OCI-M1 (cell line): ENCODE measurements at places on chromosomes 7 and 10.

- no peak for DNase-seq
These were observed 214.7 kb downstream of the MAD1L1 start for GRCh38 chr7:2017914-2018568.

DNA sequence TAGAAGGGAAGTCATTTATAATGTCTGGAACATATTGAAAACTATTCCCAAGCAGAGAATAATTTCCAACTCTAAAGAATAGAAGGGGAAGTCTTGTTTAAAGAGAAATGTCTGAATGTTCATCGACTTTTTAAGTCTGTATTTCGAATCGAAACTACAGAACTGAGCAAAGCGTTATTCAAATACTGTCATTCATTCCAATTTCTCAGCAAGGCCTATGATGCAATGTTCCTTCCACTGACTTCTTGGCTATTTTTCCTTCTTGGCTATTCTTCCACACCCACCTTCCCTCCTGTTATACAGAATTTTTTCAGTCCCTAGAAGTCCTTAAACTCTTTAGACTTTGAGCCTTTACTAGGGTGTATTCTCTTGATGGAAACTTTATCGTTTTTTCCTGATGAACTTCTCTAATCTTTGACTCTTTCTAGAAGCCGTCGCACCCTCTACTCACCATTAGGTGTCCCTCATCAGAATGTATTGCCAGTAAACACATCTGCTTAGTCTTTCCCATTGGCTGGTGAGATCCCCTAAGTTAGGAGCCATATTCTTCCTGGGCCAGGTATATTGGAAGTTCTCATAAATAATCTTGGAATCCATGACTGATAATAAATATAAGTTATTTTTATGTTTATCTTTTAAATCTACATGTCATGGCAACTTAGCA lies 235.7 kb upstream of the CCDC6 start:
- peak; percentile 50 for DNase-seq

DNA sequence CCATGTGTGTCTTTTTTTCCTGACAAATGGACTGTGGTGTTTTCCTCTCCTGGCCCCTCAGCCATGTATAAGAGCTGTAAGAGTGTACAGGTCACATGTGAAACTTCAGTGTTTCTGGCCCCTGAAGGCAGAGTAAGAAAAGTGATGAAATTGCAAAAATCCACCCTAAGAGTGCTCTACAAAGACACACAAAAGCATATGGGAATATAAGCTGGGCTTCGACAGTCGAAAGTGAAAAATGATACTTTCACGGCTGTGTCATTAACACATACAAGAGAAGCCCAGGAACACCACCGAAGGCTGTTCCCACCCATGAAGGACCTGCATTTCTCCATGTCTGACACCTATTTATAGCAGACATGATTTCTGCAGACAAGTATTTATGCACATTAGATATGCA lies 192.2 kb downstream of the PARD3 start:
- DNase-seq = no peak

GRCh38 chr10:24723386-24723787 lies 300 bp downstream of the ARHGAP21 start:
- DNase-seq = peak; percentile 63

- no peak for DNase-seq
These were observed 67.2 kb upstream of the THSD7A start for GRCh38 chr7:11899247-11899646.

DNA sequence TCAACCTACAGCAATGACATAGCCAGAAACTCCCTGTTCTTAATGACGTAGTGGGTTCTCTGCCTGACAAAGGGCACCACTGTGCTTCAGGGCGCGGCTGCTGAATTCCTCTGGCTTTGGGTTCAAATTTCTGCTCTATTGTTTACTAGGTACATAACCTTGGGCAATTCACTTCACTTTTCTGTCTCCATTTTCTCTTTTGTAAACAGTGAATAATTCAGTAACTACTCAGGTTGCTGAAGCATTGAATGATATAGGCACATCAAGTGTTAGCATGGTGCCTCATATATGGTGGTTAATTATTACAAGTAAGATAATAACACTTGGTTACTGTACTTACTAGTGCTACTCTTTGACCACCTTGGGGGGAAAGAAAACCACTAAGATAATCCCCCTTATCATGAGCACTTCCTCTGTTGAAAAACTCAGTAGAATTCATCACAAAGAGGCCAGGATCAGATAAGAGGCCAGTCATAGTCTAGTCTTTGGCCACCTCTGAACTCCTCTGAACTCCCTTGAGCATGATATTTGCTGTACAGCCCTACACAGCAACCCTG lies 92.0 kb upstream of the AHR start:
- DNase-seq = peak; percentile 78

- no peak for DNase-seq
These were observed 540.1 kb upstream of the FZD8 start for GRCh38 chr10:36182179-36182566.

GRCh38 chr10:104254493-104255310 lies at the start of gene GSTO1:
Gene GSTO1, plus strand, starts transcription at chr10:104254892. Its CDS starts 37 bp downstream, at chr10:104254929.
- peak; percentile 88 for DNase-seq

- peak; percentile 52 for DNase-seq
These were observed 75.9 kb downstream of the ICA1 start for GRCh38 chr7:8185926-8186683.

- DNase-seq = no peak
These were observed 145.4 kb downstream of the ARHGAP22 start for GRCh38 chr10:48459270-48460150.

GRCh38 chr7:121744319-121744718 lies 128.6 kb upstream of the PTPRZ1 start:
- DNase-seq = no peak

DNA sequence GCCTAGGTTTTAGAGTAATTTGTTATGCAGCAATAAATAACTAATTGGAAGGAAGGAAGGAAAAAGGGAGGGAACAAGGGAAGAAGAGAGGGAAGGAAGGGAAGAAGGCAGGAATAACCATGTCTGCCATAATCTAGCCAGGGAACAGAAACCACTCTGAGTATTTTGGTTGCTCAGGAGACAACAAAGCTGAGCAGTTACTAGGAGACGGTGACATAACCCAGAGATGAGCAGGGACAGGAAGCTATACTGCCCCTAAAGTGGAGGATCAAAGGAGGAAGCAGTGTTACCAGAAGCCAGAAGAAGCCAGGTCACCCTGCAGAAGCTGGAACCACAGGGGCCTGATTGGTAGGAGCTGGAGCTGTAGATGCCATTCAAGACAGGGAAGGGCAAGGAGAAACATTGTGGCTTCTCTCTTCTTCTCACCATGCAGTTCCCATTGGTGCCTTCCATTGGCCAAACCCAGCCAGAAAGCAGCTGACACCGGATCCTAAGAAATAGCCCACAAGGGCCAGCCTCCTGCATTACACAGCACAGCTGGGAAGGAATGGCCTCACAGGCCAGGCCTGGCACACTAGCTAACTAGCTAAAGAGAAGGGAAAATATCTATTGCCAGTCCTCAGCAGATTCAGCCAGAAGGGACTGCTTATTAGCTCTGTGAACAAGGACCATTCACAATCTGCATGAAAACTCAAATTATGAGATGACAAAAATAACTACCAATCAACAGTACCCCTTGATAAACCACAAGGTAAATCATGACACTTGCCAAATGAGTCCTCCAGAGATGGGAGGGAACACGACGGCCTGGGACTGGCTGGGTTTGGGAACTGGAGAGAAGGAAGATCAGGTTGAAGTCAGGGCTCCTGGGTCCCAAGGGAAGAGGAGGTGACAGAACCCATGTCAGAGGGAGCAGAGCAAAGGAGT lies 184.5 kb upstream of the NFE2L3 start:
- DNase-seq = no peak

GRCh38 chr10:29287635-29288034 lies 1.2 kb upstream of the LYZL1 start:
- no peak for DNase-seq

DNA sequence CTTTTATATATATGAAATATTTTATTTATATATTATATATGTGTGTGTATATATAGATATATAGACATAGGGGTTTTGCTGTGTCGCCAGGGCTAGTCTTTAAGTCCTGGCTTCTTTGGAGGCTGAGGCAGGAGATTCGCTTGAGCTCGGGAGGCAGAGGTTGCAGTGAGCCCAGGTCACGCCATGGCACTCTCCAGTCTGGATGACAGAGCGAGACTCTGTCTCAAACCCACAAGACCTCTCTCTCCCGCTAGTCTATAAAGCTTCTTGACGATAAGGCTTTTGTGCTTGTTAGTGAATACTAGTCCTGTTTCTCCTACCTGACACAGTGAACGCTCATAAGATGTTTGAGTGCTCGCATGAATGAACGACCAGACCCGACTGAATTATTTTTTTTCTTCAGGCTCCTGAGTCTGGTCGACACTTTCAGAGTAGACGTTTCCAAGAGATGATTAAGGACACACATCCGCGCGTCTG lies 577 bp upstream of the DDX21 start:
- DNase-seq = no peak

GRCh38 chr10:104252368-104252767 lies 2.3 kb upstream of the GSTO1 start:
- peak; percentile 23 for DNase-seq

DNA sequence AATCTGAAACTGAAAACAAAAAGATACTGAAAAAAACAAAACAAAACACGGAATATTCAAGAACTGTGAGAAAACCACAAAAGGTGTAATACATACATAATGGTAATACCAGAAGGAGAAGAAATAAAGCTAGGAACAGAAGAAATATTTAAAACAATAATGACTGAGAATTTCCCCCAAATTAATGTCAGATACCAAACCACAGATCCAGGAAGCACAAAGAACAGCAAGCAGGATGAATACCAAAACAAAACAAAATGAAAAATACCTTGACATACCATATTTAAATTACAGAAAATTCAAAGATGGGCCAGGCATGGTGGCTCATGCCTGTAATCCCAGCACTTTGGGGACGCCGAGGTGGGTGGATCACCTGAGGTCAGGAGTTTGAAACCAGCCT lies 57.7 kb upstream of the PARD3 start:
- DNase-seq = no peak

DNA sequence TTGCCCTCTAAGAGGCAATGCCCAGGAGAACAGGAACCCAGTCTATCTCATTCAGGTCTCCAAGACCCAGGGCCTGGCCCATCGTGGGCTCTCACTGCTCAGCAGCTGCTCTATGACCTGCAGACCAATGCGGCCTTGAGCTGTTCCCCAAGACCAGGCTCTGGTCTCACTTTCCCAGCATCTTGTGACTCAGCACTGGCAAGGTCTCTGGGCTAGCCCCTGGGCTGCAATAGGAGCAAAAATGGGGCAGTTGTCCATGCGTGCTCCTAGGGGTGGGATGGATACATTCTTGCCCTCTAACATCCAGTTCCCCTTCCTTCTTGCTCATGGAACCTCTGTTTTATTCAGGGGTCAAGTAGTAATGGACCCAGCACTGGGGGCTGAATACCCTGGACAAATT lies 13.5 kb downstream of the GCK start:
- DNase-seq = no peak

- no peak for DNase-seq
These were observed 111.2 kb upstream of the BET1 start for GRCh38 chr7:94115316-94115715.

- no peak for DNase-seq
These were observed 639.3 kb upstream of the GALNT17 start for GRCh38 chr7:70492625-70493024.

GRCh38 chr10:47160967-47161366 lies 139.0 kb upstream of the GDF10 start:
- DNase-seq = no peak

DNA sequence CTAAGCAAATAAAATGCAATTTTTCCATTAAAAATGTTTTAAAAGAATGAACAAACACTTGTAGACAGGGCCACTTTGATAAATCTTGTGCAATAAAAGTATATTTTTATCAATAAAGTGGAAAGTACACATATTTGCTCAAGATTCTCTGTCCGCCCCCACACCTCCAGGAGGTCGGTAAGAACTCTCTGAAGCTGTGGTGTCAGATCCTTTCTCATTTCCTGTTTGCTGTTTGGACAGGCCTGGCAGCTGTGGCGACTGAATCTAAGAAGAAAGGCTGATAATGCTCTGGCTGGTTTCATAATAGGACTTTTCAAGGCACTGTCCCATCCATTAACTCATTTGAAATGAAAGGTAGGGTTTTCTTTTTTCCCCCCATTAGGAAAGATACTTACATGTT lies 15.3 kb upstream of the ASB4 start:
- peak; percentile 82 for DNase-seq

GRCh38 chr10:26481914-26482550 lies 43.9 kb downstream of the APBB1IP start:
- peak; percentile 62 for DNase-seq
